ENCODE measurements at places on chromosomes 7 and 10.

DNA sequence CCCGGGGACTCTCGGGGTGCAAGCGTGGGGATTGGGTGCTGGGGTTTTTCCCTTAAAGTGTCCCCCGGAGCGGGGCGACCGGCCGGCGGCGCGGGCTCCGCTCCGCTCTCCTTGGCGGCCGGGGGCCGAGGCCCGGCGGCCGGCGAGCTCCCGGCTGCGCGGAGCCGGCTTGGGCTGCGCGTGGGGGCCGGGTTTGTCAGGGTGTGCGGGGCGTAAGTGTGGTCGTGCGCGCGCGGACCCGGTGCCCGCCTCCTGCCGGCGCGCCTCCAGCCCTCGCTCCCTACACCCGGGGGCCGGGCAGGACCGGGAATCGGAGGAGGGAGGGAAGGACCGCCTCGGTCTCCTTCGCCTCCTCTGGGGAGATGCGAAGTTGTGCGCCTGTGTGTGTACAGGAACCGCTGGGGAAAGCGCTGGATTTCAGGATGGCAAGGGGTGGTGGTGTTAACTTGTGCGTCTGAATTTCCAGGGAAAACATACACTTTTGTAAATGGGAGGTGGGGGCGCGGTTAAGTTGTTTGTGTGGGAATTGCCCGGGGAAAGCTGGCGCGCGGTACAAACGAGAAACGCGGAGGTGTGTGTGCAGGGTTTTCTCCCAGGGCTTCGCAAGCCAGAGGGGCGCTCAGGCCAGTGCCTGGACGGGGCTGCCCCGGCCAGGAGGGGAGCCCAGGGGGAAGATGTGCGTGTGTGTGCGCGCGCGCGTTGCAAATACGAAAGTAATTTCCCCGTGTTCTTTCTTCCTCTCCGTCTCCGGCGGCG is 737 bp downstream of the ZMIZ1 start:
- DNase-seq, result peak; percentile 50

DNA sequence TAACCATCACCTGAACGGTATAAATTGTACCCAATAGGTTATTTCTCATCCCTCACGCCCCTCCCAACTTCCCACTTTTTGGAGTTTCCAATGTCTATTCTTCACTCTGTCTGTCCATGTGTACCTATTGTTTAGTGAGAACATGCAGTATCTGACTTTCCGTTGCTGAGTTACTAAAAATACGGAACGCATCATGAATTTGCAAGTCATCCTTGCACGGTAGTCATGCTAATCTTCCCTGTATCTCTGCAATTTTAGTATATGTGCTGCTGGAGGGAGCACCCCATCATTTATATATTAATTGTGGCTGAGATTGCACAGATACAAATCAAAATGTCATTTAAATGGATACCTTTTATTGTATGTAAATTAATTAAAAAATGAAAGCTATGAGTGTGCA is 75.7 kb upstream of the SFMBT2 start:
- DNase-seq, result no peak

DNA sequence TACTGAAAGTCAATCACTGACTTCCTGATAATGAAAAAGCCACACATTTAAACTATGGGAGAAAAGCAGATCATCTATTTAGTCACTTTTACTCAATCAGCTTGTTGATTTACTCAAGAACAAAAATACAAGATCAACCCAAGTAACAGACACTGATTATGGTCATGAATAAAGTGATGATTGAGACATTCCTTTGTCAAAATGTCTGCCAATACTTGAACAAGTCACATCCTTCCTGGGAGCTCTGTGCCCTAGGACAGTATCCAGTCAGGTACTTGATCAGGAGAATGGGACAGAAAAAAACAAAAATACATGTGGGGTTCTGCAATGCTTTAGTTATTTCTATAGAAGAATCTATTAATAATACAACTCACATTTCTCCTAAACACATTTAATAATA is 150.0 kb upstream of the NEBL start:
- no peak for DNase-seq

DNA sequence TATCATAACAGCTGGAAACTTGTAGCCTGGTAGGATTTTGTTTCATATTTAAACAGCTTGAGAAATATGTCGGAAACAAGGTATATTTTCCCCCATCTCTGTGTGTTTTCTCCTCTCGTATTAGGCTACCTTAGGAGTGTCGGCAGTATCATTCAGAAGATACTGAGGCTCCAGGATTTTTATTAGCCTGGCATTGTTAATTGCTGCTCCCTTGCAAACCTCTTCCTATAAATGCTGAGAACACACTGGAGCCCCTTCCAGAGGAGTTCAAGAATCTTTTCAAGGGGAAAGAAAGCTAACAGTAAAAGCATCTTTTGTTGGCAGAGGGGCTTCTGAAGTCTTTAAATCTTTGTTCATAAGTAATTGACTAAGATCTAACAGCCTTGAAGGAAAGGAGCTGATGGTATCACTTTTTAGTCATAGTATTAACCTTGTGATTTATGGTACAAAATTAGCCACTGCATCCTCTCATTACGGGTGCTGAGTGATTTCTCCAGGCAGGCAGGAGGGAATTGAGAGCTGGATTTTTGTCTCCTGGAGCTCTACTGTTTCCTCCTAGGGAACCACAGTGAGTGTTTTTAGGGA is 998.7 kb downstream of the LRMDA start:
- no peak for DNase-seq

GRCh38 chr10:98611436-98611835 is 164.7 kb upstream of the HPS1 start:
- no peak for DNase-seq

GRCh38 chr10:15201589-15202300 is 33.3 kb upstream of the NMT2 start:
- no peak for DNase-seq

- no peak for DNase-seq
These were observed 1093.6 kb upstream of the GHITM start for GRCh38 chr10:83045731-83046130.

DNA sequence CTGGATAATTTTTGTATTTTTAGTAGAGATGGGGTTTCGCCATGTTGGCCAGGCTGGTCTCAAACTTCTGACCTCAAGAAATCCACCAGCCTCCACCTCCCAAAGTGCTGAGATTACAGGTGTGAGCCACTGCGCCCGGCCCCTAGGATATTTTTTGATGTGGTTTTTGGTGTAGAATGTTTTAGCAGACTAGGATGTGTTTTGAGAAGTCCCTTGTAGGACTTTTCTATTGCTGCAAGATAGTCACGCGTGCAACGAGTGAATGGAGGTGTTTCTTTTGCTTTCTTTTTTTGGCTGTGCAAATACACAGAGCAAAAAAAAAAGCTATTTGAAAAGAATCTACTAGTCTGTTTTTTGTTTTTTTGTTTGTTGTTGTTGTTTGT is 29.8 kb upstream of the KLF6 start:
- DNase-seq, result no peak

DNA sequence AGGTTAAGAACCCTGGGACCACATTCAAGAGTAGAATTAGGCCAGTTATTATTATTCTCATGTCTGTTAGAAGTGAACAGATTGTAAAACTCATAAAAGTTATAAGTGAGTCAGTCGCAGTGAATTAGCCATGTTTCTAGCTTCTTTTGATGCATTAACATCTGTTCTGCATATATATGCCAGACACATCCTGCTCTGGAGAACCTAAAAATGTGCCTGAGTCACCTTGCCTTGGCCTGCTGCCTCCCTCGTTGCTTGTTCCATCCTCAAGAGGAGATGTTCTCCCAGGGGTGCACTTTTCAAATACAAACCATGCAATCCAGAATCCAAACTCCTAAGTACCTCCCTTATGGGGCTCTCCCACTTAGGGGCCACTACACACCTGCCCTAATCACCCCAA is 14.8 kb downstream of the TSPAN12 start:
- DNase-seq, result no peak

DNA sequence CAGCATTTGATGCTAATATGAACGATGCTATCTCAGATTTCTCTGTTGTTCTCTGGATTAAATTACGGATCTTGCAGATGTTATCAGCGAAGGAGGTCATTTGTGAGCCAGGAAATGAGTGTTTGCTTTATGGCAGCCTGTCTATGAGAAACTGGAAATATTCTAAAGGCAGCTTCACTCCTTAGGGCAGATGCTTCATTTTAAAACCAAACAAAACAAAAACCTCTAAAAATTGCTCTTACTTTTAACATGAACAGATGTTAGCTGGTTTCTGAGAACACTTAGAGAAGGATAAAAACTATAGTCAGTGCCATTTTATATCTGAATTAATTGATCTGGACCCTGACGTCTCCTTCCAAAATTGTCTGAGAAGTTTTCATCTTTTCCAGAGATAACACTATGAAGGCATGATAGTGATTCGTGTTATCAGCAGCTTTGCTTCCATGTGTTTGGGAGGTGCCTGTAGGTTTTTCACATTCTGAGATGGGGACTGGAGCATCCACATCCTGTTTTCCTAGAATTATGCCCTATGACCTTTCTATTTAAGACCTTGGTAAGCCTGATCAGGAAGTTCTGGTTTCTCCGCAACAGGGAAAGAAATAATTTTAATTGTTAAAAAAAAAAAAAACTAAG is 53.1 kb downstream of the CPED1 start:
- DNase-seq, result no peak

DNA sequence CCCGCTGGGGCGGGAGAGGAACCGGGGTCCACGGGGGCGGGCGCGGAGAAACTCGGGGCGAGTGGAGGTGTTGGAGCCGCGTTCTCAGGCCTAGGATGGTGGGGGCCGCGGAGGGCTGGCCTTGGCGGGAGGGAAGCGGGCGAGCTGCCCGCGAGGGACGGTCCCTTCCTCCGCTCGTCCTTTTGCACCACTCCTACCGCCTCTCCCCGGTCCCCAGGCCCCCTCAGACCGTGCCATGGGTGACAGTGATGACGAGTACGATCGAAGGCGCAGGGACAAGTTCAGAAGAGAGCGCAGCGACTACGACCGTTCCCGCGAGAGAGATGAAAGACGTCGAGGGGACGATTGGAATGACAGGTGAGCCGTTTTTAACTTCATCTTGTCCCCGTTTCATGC is 451 bp downstream of the SRRT start:
- DNase-seq, result no peak

- no peak for DNase-seq
These were observed 20.6 kb downstream of the DYNC2I1 start for GRCh38 chr7:158876984-158877383.

GRCh38 chr7:79334334-79334733 is 119.1 kb downstream of the MAGI2 start:
- DNase-seq, result no peak

GRCh38 chr7:158672975-158673374 is 31.6 kb downstream of the NCAPG2 start:
- no peak for DNase-seq

DNA sequence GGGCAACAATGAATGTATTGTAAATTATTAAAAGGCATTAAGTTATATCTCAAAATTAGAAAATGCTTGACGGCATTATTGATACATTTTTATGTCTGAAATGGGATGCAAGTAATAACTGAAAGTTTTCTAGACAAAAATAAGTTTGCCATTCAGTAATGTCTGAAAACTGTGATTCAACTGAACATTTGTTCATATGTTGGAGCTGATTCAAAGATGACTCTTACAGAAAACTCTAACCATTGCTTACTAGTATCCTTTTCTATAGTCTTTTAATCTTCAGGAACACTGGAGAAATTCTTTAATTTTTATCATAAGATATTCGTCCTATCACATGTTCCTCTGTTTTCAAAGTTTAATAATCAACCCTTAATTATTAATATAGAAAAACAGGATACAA is 71.1 kb upstream of the TFEC start:
- DNase-seq, result no peak

DNA sequence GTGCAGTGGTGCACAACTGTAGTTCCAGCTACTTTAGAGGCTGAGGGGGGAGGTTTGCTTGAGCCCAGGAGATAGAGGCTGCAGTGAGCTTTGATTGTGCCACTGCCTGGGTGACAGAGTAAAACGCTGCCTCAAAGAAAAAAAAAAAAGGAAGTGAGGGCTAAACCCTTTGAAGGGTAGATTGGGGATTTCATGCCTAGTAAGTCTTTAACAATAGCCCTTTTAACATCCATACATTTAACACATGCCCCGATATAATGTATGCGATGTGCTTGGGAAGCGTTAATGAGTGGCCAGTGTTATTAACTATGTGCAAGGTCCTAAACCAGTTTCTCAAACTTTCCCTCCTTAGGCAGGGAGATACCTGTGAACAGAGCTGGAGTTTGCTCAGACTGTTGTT is 229.2 kb upstream of the HPS1 start:
- no peak for DNase-seq

- DNase-seq, result no peak
These were observed 34.6 kb downstream of the OAT start for GRCh38 chr10:124384172-124384571.

DNA sequence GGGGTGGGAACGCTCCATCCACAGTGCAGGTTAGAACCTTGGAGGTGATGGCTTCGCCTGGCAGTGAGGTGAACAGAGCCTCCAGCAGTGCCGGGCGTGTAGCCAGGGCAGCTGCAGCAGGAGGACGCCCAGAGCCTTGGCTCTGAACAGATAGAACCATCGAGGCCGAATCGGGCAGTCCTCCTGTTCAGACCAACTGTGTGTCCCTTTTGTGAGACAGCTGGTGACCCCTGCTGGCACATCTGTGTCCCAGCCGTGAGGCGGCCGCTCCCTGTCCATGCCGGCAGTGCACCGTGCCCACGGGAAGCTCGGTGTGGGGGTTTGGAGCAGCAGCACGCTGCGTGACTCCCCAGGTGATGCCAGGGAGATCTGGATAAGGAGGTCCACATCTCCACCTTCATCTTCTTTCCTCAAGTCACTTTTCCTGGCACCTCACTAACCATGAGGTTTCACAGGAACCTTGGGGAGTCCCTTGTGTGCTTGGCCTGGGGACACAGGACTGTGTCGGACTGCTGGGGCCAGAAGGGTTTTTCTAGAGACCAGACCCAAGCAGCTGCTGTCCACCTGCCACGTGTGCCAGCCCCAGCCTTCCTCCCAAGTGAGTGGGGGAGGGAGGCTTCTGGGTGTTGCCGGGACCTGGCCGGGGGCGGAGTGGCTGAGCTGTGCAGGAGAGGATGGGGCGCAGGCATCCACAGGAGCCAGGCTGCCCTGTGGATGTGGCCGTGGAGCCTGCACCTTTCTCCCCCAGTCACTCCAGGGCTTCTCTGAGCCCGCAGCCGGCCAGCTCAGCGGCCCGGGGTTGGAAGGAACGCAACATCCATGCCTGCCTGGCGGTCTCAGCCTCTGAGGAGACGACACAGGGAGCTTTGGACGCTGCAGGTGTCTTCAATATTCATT is 69.4 kb downstream of the DNAJB6 start:
- DNase-seq, result peak; percentile 76

DNA sequence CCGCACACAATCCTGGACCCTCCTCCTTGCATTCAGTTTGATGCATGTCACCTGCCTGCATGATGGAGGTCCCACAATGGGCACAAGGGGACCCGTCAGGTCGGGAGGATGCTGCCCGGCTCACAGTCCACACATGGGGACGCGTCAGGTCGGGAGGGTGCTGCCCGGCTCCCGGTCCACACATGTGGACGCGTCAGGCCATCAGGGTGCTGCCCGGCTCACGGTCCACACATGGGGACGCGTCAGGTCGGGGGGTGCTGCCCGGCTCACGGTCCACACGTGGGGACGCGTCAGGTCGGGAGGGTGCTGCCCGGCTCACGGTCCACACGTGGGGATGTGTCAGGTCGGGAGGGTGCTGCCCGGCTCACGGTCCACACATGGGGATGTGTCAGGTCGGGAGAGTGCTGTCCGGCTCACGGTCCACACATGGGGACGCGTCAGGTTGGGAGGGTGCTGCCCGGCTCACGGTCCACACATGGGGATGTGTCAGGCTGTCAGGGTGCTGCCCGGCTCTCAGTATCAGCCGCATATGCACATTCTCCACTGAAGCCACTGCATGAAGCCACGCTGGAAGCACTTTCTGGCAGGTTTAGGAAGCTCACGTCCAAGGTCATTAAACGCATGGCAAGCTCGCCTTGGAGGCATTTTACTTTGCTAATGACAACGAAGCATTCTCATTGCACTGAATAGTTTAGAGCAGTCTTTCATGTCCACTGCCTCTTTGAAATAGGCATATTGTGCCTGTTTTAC is 50.3 kb downstream of the DIP2C start:
- no peak for DNase-seq

- no peak for DNase-seq
These were observed 266.7 kb downstream of the PRKG1 start for GRCh38 chr10:51340845-51341610.
